ENCODE measurements at places on chromosomes 6 and 20. TPM values are rescaled to one million over a fixed set of nuclear protein-coding genes. Genes with fewer than 3 reads are reported as not detected.

The TBXT gene
- polyA plus RNA-seq: not detected

The ACTR5 gene
- polyA plus RNA-seq: 8.8 TPM

The CTCFL gene
- not detected for polyA plus RNA-seq

The C6orf58 gene
- polyA plus RNA-seq: not detected

The MUCL3 gene
- polyA plus RNA-seq: not detected

The CAGE1 gene
- polyA plus RNA-seq: not detected

The LPA gene
- not detected for polyA plus RNA-seq

The SH3BGRL2 gene
- polyA plus RNA-seq: 2.0 TPM

The NR2E1 gene
- polyA plus RNA-seq: not detected

The ADAM33 gene
- polyA plus RNA-seq: 0.06 TPM
